HuH-7.5 (cell line): ENCODE measurements at places on chromosomes 7 and 10.

GRCh38 chr7:12722136-12722535 is 34.7 kb downstream of the ARL4A start:
- DNase-seq, result no peak

DNA sequence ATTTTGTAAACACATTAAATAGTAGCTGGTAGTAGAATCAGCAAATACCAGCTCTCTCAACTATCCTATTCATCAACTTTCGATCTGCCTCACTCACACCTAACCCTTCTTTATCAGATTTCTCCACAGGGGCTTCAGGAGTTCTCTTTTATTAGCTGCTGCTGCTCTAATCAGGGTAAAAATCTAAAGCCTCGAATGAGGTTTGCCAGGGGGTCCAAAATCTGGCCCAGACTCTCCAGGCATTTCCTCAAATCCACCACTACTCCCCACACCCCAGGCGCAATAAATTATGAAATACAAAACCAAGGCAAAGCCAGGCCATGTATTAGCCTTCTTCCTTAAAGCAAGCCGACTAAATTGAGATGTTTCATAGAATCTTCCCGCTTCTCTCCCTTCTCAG is 2.3 kb downstream of the RNF216 start:
- no peak for DNase-seq

GRCh38 chr7:146131701-146132100 is 15.1 kb downstream of the CNTNAP2 start:
- DNase-seq, result no peak

GRCh38 chr10:95327367-95327766 is 36.6 kb upstream of the PDLIM1 start:
- DNase-seq, result no peak

GRCh38 chr10:88949051-88949450 is 3.5 kb downstream of the ACTA2 start:
- DNase-seq, result no peak

DNA sequence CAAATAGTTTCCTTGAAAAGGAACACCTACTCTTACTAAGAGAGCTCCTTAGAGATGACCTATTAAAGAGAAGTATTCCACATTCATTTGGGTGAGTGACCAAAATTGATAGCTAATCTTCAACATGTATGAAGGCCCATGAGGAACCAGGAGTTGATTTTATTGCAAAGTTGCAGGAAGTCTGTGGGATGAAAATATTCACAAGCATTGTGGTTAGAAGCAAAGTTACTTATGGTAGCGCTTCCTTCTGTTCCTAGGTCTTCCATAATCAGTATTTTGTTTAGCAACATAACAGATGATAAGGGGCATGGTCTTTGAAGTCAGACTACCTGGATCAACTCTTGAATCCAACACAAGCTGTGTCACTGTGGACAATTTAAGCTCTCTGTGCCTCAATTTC is 164.5 kb downstream of the DGKB start:
- DNase-seq, result no peak

GRCh38 chr7:88202799-88203198 is 17.0 kb downstream of the SRI start:
- DNase-seq, result no peak
